ENCODE measurements at places on chromosomes 12 and 14. TPM values are rescaled to one million over a fixed set of nuclear protein-coding genes. Genes with fewer than 3 reads are reported as not detected.

- DNase-seq = no peak
Measured at GRCh38 chr14:31170411-31170810, 37.2 kb downstream of the HECTD1 start.

CCDC88C gene
- 14.2 TPM for total RNA-seq

GALNT8 gene
- total RNA-seq = 0.13 TPM

WNT1 gene
- total RNA-seq = not detected

Measured in dermis microvascular lymphatic vessel endothelial cell (primary cell).